Stimulated activated CD8-positive, alpha-beta memory T cell treated with anti-CD3 and anti-CD28 coated beads, Interleukin-2, amount 100 ng/mL, for 1 hour (primary cell): ENCODE measurements at places on chromosomes 3 and 15.

DNA sequence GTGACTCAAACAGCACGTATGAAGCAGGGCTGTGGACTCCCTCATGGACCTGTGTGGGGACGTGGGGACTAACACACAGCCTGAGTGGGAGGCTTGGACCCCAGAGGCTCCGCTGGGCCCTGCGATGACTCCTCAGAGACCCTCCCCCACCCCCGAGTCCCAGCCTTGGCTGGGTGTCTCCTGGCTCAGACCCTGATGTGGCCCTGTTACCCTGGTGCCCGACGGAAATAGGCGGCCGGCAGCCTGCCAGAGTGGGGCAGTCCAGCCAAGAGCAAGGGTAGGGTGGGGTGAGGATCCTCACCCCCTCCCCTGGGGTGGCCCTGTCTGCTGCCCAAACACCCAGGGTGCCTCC is 15.3 kb downstream of the TNK2 start:
- no peak for DNase-seq

- DNase-seq = no peak
Observed at GRCh38 chr3:9704347-9705322, 1.0 kb downstream of the CPNE9 start.

DNA sequence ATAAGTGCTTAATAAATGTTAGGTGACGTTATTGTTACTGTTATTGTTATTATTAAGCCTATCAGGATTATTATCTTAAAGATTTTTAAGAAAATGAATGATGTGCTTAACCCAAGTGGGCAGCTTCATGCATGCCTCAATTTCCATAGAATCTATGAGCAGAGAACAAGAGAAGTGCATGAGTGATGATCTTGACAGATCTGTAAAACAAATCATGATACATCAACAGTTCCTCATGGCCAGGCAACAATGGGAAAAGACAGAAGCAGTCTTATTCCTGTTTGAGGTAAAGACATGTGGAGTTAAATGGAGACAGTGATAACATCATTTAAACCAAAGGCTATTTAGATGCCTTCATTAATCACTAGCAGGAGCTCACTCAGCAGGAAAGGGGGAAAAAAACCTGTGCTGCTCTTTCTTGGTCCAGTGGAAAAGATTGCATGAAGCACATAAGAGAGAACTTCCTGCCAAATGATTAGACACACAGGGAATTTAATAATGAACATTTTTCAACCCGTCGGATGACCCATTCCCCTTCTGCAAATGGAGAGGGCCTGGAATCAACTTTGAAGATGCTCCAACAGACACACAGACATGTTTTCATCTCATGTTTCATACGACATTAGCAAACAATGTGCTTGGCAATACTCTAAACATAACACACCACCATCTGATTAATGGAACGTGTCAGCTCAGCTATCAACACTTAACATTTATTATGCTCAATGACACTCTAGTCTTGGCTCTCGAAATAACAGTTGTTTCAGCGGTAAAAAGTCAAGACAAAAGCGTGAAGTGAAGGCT is 212.2 kb upstream of the LRRN1 start:
- DNase-seq = no peak

DNA sequence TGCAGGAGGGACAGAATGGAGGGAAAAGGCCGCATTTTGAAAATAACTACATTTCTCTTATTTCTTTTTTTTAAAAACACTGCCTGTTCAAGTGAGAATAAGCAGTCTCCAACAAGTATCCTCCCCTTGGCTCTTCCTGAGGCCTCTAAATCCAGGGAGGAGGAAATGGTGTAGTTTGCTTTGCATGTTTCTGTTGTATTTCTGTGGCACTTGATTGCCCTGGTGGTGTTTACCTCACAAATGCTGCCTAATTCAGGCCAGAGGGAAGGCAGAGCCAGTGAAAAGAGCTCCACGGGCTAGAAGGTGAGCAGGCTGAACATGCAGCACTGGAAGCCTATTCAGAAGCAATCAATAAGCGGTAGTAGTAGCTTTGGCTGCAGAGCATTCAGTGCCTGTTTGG is 149.3 kb upstream of the ATP11B start:
- no peak for DNase-seq

GRCh38 chr3:76378789-76379188 is 593.4 kb upstream of the ZNF717 start:
- no peak for DNase-seq

DNA sequence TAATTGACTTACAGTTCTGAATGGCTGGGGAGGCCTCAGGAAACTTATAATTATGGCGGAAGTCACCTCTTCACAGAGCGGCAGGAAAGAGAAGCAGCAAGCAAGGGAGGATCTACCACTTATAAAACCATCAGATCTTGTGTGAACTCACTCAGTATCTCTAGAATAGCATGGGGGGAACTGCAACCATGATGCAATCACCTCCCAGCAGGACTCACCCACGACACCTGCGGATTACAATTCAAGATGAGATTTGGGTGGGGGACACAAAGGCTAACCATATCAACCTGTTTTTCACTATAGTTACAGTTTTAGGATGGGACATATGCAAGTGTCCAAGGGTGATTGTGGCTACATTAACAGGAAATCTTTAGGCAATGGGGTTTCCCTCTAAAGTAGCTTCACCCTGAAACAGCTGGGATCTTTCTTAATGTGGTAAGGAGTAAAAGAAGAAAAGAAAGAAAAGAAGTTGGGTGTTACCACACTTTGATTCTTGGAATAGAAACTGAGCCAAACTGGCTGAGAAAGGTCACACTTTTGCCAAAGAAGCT is 453.8 kb downstream of the OTOL1 start:
- no peak for DNase-seq

DNA sequence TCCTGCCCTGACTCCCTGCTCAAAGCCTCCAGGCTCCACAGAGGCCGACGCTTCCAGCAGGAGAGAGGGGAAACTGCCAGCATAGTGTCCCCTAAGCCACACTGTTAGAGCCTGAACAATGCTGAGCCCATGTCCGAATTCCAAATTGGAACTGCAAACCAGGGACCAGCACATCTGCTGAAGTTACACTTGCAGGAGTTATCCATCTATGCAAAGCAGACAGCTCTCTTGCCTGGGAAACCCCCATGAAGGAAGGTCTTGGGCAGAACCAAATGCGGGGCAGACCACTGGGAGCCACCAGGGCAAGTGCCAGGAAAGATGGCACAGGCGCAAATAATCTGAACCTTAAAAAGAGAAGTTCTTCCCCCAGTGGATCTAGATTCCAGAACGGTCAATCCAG is 625 bp downstream of the LRRC15 start:
- DNase-seq = no peak

- no peak for DNase-seq
Observed at GRCh38 chr3:52351762-52352368, 35.7 kb downstream of the DNAH1 start.

- no peak for DNase-seq
Observed at GRCh38 chr3:138219255-138219654, 32.2 kb downstream of the ARMC8 start.

- DNase-seq = no peak
Observed at GRCh38 chr3:42214064-42214463, 51.9 kb downstream of the CCK start.

DNA sequence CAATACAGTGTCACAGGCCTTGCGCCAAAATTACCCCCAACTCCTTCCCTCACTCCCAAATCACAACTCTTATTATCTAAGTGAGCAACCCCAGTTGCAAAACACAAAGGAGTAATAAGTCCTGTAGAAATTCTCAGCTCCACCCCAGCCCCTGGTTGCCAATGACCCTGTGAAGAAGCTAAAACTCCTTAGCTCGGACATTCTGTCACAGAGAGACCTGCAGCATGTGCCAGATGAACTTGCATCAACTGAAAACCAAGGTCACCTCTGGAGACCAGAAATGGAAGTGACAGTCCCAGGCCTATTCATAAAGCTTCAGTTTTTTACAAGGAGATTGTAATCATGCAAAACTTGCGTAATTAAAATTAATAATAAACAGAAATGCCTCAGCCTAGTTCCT is 55.2 kb downstream of the RBPMS2 start:
- DNase-seq = no peak

- no peak for DNase-seq
Observed at GRCh38 chr3:189664311-189664710, 33.1 kb downstream of the TP63 start.

GRCh38 chr3:129690406-129690805 is 83.9 kb upstream of the PLXND1 start:
- DNase-seq = no peak

- DNase-seq = no peak
Observed at GRCh38 chr3:193572426-193572908, 17.8 kb upstream of the ATP13A4 start.

GRCh38 chr3:156109989-156110388 is 10.4 kb upstream of the KCNAB1 start:
- no peak for DNase-seq

- no peak for DNase-seq
Observed at GRCh38 chr3:32630266-32630665, 54.7 kb upstream of the CNOT10 start.

DNA sequence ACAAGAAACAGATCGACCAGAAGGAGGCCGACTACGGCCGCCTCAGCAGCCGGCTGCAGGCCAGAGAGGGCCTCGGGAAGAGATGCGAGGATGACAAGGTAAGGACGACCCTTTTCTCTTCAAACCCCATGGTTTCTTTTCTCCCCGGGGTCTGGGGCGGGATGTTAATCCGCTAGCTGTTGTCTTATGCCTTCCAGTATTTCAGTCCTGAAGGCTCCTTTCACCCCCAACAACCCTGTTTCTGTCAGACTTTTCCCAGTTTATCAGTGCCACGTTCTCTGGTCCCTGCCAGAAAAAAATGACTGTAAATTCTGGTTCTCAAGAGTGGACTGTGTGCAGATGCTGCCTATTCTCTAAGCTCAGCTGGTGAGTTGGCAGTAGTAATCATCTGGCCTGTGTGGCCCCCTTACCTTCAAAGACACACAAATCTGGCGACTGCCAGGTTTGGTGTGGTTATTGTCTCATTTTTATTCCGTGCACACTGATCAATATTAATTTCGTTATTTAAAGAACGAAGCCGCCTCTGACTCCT is 806 bp downstream of the GOLM2 start:
- DNase-seq = no peak

DNA sequence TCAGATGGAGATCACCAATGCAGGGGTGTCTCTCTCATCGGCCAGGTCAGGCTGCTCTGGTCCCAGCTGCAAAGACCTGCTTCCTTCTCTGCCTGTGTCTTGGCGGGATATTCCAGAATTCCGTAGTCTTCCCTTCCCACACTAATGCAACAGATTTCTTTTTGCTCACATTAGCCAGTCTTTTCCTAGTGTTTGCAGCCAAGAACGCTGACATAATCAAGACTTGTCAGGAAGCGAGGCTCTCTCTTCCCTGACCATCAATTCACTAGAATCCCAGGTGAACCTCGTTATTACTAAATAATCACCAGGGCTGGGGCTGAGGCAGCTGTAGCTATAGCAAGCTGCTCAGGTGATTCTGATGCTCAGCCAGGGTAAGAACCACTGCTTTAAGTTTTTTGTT is 43.2 kb upstream of the ACKR4 start:
- DNase-seq = no peak
